SW480 (cell line): ENCODE measurements at places on chromosomes 4 and X.
A peak's percentile ranks its signal among the peaks of the same experiment; 100 is the strongest.

GRCh38 chrX:40474645-40475044 is 106.1 kb upstream of the ATP6AP2 start:
- no peak for DNase-seq

DNA sequence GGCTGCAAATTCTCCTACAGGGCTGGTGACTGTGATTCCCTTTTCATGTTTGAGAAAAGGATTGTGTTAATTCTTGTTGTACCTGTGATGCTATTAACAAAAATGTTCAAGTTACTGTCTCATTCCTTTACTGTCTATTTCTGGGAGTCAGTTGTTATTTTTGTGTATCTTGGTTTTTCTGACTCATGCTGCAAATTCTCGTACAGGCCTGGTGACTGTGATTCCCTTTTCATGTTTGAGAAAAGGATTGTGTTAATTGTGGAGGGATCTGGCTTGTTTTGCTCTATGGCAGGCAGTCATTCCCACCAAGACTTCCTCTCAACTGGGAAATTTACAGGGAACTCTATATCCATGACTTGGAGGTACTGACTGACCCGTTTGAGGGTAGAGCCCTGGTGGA is 693.4 kb upstream of the INTU start:
- DNase-seq, result no peak

DNA sequence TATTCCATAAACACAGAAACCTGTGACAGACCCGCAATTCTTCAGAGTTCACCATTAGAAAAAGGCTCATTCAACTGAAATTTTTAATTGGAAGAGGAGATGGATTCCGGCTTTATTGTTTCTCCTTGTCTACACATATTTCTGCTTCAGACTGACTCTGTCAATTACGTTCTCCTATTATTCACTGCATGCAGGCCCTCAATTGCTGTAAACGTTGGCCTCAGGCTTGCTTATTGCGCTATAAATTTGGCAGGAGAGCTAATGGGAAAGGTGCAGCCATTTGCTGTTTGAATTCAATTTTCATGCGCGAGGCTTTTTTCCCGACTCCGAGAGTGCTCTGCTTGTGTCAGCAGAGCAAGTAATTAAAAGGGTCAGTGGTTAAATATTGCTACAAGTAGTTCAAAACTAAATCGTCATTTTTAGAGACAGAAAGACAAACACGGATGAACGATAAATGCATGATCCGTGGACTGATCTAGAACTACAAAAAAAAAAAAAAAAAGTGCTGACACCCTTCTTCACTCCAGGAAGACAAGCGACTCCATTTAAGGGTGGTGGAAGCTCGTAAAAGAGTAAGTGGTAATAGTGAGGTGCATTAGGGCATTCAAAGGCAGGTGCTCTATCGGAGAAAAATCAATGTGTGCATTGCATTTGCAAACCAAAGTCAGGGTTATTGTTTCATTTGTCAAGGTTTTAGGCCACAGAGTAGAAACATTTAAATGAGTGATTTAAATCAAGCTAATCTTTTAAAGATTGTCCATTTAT is 841.6 kb upstream of the FRG1 start:
- no peak for DNase-seq

DNA sequence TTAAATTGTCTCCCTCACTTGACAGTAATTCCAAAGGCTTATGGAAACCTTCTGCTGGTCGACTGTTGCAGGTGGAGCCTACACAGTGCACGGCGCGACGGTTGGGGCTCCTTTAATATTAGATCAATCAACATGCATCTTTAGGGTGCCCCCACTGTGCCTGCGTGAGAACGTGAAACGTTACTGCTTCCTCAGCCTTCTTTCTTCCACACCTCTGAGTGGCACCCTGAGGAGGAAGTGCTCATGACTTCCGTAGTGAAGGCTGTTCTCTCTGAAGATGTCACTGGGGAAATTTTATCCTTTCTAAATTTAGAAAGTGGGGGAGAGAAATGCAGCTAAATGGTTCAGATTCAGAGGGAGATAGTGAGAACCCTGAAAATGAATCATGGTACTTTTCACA is 184.0 kb upstream of the ZFP42 start:
- DNase-seq, result no peak

DNA sequence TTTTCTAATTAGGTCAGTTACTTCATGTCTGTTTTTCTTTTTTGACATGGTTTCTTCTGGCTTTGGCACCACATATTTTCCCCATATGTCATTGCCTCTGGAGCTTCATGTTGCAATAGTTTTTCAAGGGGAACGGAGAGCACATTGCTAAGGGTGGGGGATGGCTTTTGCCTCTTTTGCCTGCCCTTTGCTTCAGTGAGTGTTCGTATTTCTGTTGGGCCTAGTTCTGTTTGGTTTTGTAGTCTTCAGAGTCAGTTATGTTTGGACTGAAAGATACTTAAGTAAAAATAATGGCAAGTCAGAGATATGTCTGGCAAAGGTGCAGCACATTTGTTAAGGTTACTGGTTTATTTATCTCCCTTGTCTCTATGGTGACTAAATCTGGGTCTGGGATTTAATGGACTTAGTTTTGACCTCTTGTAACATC is 29.1 kb downstream of the FHL1 start:
- DNase-seq, result no peak

DNA sequence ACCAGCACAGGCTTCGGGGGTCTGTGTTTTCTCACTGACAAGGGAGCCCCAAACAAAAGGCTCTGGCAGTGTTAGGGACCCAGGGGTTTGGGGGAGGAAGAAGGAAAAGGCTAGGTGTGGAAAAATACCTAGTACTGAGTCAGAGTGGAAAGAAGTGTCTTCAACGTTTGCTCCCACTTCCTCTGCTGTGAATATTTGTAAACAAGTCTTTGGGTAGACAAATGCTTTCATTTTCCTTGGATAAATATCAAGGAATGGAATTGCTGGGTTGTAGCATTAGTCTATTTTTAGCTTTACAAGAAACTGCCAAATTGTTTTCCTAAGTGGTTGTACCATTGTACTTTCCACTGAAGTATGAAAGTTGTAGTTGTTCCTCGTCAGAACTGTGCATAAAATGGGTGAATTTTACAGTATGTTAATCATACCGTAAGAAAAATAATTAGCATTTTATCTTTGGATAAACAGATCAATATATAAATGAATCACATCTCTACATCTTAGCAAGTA is 17.4 kb downstream of the COL4A5 start:
- no peak for DNase-seq

- no peak for DNase-seq
Measured at GRCh38 chr4:101018836-101019235, 328.5 kb downstream of the PPP3CA start.

DNA sequence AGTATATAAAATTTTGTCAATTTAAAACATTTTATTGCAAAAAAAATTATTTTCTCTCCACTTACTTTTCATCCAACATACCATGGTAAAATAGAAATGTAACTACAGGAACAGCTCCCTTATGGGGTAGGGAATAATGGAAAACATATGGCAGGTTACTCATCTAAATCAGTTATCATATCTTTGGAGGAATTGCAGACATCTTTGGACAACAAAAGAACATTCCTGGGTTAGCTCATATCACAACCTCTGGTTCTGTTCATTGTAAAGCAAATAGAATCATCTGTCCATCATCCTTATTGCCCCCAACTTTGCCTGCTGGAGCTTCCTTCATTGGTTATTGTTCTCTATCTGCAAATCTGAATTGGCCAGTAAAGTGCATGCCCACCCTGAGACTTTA is 387.5 kb upstream of the GRID2 start:
- DNase-seq, result no peak

DNA sequence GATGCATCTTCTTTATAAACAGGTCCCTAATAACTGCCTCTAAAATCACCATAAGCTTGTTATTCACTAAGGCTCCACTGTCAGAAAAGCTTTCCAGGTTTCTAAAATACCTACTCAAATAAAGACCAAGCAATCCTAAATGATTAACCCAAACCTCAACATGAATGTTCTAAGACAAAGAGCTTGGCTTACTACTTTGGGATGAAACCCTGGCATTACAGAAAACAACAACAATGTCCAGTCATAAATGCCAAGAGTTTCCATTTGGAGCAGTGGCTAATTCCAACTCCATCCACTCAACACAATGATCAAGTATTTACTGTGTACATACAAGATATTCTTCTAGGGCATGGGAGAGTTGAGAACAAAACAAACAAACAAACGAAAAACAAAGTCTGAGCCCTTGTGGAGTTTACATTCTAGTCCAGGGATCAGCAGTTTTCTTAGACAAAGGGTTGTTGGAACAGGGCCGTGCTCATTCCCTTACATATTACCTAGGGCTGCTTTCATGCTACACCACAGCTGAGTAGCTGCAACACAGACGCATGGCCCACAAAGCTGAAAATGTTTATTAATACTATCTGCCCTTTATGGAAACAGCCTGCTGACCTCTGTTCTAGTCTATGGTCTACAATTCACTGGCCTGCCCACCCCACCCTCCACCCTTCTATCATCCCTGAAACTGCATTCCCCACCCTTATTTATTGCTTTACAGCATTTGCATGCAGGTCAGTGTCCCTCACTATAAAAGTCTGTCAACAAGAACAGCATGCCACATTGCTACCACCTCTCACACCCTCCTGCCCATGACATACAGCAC is 23.7 kb downstream of the ABCG2 start:
- no peak for DNase-seq

GRCh38 chrX:69136546-69137331 is 28.5 kb downstream of the PJA1 start:
- DNase-seq, result no peak

GRCh38 chrX:66918511-66918910 is 279.6 kb upstream of the EDA2R start:
- no peak for DNase-seq

- DNase-seq, result no peak
Measured at GRCh38 chrX:141164406-141164805, 12.5 kb downstream of the LDOC1 start.

DNA sequence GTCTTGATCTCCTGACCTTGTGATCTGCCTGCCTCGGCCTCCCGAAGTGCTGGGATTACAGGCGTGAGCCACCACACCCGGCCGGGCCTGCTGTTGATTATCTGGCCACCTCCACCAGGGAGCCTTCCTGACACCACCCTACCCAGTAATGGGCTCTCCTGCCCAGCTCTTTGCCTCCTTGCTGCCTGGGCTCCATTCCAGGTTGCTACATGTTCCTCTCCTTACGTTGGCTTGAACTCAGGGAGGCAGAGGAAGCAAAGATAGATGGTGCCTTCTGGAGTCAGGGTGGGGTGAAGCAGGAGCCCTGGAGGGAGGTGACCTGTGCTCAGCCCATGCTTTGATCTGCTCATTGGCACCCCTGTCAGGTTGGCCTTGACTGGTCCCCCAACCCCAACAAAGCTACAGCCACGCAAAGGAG is 26.3 kb downstream of the FLNA start:
- DNase-seq, result no peak

DNA sequence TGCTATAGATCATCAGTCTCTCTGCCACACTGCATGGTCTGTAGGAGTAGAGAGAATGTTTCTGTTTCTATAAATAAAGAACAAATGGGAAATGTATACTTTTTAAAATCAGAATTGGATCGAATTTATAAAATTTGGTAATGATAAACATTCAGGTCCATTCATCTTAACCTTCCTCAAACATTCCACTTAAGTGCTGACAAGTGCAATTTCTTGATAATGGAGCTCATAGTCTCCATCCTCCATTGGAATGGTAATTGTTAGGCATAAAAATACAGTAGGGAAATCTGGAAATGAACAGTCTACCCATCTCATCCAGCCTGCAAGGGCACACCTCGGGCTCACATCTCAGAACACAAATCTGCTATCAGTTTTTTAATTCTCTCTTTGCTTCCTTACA is 122.6 kb upstream of the PACRGL start:
- DNase-seq, result no peak

DNA sequence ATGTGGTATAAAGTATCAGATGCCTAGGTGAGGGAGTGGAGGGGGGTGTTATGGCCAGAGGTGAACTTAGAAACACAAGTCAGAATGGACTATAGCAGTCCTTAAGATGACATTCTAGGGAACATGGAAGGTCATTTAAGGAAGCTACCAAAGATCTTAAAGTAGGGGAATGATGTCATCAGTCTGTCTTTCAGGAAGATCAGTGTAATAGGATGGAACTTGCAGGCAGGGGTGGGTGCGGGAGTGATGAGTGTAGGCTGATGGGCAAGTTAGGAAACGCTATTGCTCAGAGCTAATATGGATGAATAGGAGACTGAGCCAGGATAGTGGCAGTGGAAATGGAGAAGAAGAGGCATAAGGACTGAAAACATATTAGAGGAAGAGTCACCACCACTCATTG is 27.5 kb upstream of the CWH43 start:
- DNase-seq, result no peak

GRCh38 chr4:38752372-38752940 is 30.3 kb downstream of the TLR10 start:
- peak; percentile 26 for DNase-seq

DNA sequence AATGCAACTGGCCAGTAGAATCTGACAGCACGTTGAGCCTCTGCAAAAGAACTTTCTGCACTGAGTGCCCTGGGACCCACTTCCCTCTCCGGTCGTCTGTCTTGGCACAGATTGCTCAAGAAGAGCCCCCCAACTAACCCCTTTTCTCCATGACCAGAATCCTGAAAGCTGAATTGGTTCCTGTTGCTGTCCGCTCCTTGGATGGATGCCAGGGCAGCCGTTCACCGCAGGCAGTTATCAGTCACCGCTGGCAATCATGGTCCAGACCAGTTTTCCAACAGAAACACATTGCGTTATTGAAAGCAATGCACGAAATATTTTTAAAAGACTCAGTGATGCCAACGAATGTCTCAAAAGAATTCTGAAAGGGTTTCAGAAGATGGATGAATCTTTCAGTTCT is 733.7 kb upstream of the FRG1 start:
- DNase-seq, result no peak

DNA sequence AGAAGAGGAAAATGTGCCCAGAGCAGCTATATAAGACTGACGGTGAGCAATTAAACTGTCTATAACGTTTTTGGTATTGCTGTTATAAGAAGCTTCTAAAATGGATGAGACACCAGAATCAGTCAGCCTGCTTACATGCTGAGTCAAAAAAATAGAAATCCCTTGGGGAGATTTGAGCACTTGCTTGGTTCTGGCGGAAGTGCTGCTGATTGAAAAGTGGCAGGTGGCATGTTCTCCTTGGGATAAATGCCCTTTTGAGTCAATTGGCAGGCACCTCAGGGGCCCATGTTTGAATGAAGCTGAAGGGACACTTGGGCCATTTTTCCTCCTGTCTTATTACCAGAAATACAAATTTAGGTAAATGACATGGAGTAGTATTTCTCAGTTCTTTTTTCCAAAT is 148.7 kb downstream of the PTCHD1 start:
- DNase-seq, result no peak

- DNase-seq, result no peak
Measured at GRCh38 chr4:74968456-74969164, 35.7 kb downstream of the PARM1 start.

- no peak for DNase-seq
Measured at GRCh38 chr4:55029821-55030503, 95.4 kb downstream of the KDR start.

GRCh38 chr4:114364857-114365256 is 233.8 kb upstream of the UGT8 start:
- no peak for DNase-seq

GRCh38 chrX:111444881-111445280 is 32.9 kb upstream of the DCX start:
- DNase-seq, result no peak

DNA sequence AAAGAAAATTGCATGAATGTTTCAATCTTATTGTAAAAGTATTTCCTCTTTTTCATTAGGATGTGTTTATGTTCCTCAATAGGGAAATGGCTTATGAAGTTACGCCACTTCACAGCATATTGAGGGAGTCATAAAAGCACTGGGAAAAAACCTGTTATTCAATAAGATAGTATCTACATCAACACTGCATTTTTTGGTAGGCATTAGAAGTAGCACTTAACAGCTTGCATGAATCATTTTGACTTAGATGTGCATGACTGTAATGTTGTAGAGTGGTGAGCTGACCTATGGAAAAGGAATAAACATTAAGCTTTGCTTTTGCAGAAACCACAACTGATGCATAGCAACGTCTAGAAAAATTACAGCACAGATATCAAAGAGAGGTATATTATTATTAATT is 111.2 kb upstream of the GRXCR1 start:
- no peak for DNase-seq
